ENCODE measurements at places on chromosomes 2 and 18.
A peak's percentile ranks its signal among the peaks of the same experiment; 100 is the strongest.

DNA sequence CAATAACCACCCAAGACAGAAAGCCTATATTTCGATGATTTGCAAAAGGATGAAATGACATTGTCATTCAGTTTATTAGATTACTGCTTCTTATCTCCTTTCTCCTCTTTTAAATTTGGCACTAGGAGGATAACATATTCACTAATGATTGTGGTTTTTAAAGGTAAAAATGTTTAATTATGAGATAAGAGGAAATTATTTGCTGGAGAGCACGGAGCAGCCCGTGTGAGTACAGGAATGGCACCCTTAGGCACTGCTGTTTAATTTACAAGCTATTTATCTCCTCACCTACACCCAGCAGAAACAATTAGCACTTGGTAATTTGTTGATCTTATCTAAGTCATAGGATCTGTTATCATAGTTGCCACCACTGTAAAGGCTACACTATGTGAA, 87.4 kb upstream of the SP3 start:
- no peak for DNase-seq
- H3K27ac ChIP-seq, result no peak overlapping the region
- H3K27me3 ChIP-seq, result peaks cover 26% of the 10 kb centered on the region
- H3K36me3 ChIP-seq, result no peaks in the 10 kb centered on the region
- no peak overlapping the region for H3K4me3 ChIP-seq

GRCh38 chr18:24782566-24782965, 322.1 kb downstream of the HRH4 start:
- no peak overlapping the region for H3K27ac ChIP-seq
- H3K4me1 ChIP-seq, result no peaks in the 10 kb centered on the region
- H3K27me3 ChIP-seq, result no peaks in the 10 kb centered on the region

DNA sequence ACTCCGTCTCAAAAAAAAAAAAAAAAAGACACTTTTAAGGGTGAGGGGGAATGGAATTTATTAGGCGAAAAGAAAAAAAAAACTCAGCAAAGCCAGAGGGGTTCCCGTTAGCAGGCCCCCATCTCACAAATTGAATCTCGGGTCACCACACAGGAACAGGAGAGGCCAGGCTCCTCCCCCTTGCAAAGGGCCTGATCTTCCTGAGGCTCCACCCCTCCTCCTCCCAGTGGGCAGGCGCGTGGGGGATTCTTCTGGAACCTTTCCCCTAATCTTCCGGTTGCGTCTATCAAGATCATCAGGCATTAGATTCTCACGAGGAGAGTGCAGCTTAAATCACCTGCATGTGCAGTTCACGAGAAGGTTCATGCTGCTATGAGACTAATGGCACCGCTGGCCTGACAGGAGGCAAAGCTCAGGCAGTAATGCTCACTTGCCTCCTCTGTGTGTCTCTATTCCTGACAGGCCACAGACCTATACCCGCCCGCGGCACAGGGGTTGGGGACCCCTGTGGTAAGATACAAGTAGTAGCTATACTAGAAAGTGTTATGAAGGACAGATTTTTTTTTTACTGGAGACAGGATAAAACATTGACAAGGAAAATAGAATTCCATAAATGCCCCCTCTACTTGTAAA, 45.8 kb downstream of the TAF4B start:
- H3K36me3 ChIP-seq, result peaks cover 22% of the 10 kb centered on the region
- H3K27me3 ChIP-seq, result no peaks in the 10 kb centered on the region
- H3K4me3 ChIP-seq, result no peak overlapping the region
- no peak overlapping the region for H3K27ac ChIP-seq
- DNase-seq, result no peak
- no peaks in the 10 kb centered on the region for H3K4me1 ChIP-seq

DNA sequence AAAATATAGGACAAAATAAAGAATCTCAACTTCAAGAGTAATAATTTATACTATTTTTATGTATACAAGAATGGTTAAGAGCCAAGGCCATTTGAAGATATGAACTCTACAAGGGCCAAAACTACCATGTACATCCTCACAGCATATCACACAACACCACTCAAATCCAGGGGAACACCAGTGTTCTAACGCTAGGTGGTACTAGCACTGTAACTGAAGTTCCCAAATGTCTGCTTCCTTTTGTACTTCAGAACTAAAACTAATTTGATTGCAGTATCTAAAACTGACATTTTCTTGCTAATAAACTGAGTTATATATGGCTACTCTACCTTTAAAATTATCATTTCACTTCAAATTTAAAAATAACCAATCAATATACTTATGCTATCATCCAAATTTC, 47.0 kb downstream of the REV1 start:
- H3K27ac ChIP-seq, result no peak overlapping the region
- peaks cover 15% of the 10 kb centered on the region for H3K36me3 ChIP-seq
- H3K27me3 ChIP-seq, result no peaks in the 10 kb centered on the region
- H3K4me3 ChIP-seq, result no peak overlapping the region
- no peak for DNase-seq

DNA sequence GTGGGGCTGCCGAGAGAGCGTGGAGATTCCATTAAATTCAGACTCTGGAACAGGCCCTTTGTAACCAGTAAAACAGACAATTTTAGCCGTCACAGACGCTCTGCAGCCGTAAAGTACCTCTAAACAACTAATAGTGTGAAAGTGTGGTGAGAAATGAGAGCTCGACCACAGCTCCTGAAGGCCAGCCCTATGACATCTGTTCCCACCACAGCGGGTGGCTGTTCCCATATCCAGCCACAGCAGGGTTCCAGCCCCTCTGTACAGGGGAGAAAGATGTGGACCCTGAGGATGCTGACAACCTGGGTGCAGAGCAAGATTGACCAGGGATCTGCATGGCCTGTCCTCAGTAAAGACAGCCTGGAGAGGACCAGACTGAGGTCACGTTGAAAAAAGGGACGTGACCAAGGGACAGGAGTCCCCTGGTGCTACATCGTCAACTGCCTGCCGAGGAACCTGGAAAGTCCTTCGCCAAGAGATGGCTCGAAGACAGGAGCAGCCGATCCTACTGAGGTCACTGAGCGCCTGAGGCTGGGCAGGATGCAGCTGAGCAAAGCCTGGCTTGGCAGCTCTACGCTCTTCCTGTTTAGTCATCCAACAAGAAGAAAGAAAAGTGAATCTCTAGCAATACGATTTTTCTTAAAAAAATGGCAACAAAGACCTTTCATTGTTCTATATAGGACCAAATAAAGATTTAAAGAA, 831.7 kb downstream of the RNF144A start:
- H3K4me1 ChIP-seq, result no peaks in the 10 kb centered on the region
- DNase-seq, result no peak
- peaks cover 4% of the 10 kb centered on the region for H3K27me3 ChIP-seq
- H3K36me3 ChIP-seq, result no peaks in the 10 kb centered on the region
- no peak overlapping the region for H3K4me3 ChIP-seq

DNA sequence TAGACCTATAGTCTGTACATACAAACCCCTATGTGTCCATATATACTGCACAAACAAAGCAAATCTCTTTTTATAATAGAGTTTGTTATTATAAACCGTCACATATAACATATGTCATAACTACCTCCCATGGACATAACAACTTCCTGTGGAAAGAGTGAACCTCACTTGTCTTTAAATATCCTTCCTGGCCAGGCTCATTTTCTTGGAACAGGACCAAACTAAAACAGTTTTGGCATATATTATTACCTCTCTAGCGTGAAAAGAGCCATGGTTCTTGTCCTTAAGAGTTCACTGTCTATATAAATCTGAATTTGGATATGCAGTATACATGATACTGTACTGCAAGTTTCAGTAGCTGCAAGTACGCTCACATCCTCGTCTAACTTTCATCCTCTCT, 28.3 kb upstream of the DNAJC27 start:
- no peak overlapping the region for H3K4me3 ChIP-seq
- peaks cover 15% of the 10 kb centered on the region for H3K27me3 ChIP-seq
- no peak for DNase-seq
- no peaks in the 10 kb centered on the region for H3K36me3 ChIP-seq
- no peaks in the 10 kb centered on the region for H3K4me1 ChIP-seq
- H3K27ac ChIP-seq, result no peak overlapping the region

GRCh38 chr2:12928775-12929401, 212.2 kb downstream of the TRIB2 start:
- DNase-seq, result no peak
- peaks cover 13% of the 10 kb centered on the region for H3K4me1 ChIP-seq
- H3K4me3 ChIP-seq, result no peak overlapping the region
- H3K36me3 ChIP-seq, result no peaks in the 10 kb centered on the region
- H3K27ac ChIP-seq, result no peak overlapping the region

DNA sequence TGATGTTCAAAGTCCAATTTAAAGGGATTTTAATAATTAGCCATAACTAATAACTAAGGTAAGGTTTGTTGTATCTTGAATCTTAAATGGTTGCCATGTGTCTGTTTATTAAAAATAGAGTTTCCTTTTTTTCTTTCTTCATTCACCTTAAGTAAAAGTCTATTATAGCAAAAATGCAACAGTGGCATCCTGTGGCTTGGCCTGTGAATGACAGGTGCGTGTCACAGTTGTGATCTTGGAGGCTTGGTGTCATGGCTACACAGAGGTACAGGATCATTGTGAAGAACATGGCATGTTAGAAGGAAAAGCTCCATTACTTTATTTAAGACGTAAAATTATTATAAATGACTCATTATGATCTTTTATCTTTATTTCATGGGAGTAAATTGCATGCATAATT, 246.1 kb downstream of the BCL2 start:
- H3K4me1 ChIP-seq, result peaks cover 10% of the 10 kb centered on the region
- peak; percentile 54 for DNase-seq
- no peaks in the 10 kb centered on the region for H3K36me3 ChIP-seq
- H3K27ac ChIP-seq, result no peak overlapping the region

DNA sequence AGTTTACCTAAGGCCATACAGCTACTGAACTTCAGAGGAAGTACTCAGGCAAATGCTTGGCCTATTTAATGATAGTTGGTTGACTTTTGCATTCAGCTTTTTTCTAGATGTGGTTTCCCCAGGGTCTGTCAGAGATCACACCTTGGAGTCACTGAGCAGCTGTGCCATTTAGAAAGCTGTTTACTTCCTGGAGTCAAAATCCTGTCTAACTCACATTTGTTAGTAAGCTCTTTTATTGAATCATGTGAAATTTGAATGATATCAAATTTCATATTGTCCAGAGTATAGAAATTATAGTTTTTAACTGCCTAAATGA, 7.6 kb upstream of the TRIB2 start:
- no peak overlapping the region for H3K4me3 ChIP-seq
- peak overlapping the region; percentile 85 for H3K27ac ChIP-seq
- H3K4me1 ChIP-seq, result peaks cover 60% of the 10 kb centered on the region
- peak; percentile 47 for DNase-seq
- H3K36me3 ChIP-seq, result peaks cover 28% of the 10 kb centered on the region

DNA sequence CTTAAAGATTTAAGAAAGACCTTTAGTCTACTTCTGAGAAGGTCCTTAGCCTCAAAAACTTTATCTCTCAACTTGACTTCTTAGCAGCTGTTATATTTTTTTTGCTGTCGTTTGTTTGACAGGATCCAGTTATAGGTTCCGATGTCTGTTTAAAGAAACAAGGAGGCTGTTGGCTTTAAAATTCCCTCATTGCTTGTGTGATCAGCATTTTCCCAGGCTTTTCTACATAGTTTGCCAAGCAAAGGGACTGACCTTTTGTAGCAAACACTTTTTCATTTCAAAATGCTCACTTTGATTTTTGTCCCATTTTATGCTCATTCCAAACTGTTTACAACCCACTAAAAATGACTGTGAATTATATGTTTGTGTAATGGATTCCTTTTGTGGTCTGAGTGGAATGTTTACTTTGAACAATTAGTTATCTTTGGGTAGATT, 394.9 kb downstream of the ARHGAP15 start:
- DNase-seq, result no peak
- H3K4me3 ChIP-seq, result no peak overlapping the region
- peaks cover 31% of the 10 kb centered on the region for H3K4me1 ChIP-seq
- H3K27me3 ChIP-seq, result no peaks in the 10 kb centered on the region
- H3K36me3 ChIP-seq, result peaks cover 64% of the 10 kb centered on the region
- no peak overlapping the region for H3K27ac ChIP-seq

- no peaks in the 10 kb centered on the region for H3K27me3 ChIP-seq
- no peak overlapping the region for H3K27ac ChIP-seq
- no peak for DNase-seq
- H3K36me3 ChIP-seq, result no peaks in the 10 kb centered on the region
These were observed 223.2 kb downstream of the LDLRAD4 start for GRCh38 chr18:13441736-13442135.

DNA sequence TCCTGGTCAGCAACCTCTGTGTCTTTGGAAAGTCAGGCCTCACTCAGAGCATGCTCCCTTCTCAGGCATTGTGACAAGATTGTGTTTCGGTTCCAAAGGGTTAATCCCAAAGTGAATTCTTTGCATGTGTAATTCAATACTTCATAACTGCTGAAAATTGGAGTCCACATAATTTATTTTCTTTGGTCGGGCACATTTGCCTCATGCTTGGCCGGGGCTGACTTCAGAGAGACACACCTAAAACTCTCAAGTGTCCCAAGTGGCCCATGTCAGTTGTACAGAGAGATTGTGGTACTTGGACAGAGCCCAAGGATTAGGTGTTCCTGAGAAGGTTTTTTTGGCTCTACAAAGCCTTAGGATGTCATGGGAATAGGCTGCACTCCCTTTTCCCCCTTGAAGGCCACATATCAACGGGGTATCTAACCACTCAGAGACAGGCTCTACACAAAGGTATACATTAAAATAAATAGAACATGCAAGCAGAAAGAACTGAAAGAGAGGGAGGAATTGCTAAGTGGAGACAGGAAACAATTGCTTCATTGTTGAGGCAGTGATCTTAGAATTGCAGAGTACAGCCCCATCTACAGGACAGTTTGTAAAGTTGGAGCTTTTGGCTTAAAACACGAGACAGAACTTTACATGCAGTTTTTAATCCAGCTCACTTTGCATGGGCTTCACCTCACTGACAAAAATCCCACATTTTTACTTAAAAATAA, 1232.3 kb upstream of the ZEB2 start:
- H3K4me1 ChIP-seq, result no peaks in the 10 kb centered on the region
- H3K27ac ChIP-seq, result no peak overlapping the region
- DNase-seq, result no peak
- no peak overlapping the region for H3K4me3 ChIP-seq
- no peaks in the 10 kb centered on the region for H3K36me3 ChIP-seq

- no peaks in the 10 kb centered on the region for H3K36me3 ChIP-seq
- DNase-seq, result no peak
- H3K27me3 ChIP-seq, result peaks cover 8% of the 10 kb centered on the region
- H3K4me3 ChIP-seq, result no peak overlapping the region
- no peak overlapping the region for H3K27ac ChIP-seq
- no peaks in the 10 kb centered on the region for H3K4me1 ChIP-seq
These were observed 92.7 kb upstream of the PARD3B start for GRCh38 chr2:204452464-204453023.

DNA sequence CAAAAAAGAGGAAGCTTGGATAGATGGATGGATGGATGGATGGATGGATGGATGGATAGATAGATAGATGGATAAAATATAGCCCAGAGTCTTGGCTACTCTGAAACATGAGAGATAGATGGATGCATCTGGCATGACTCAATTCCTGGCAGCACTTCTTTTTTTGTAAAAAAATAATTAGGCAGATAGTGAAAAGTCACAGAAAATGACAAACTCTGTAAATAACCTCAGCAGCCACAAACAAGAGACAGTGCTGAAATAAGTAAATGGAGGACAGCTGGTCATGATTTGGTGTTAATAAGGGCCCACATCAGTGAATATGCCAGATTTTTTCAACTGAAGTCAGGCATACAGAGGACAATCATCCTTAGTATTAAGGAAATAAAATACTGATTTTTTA, 585.0 kb upstream of the GCFC2 start:
- H3K36me3 ChIP-seq, result no peaks in the 10 kb centered on the region
- H3K4me3 ChIP-seq, result no peak overlapping the region
- no peaks in the 10 kb centered on the region for H3K27me3 ChIP-seq
- no peak overlapping the region for H3K27ac ChIP-seq
